ENCODE measurements at places on chromosomes 2 and 18.

- H3K36me3 ChIP-seq, result no peaks in the 10 kb centered on the region
- peaks cover 2% of the 10 kb centered on the region for H3K27me3 ChIP-seq
- no peak for DNase-seq
- H3K4me3 ChIP-seq, result no peak overlapping the region
These were observed 66.5 kb downstream of the CLHC1 start for GRCh38 chr2:55165626-55166025.

DNA sequence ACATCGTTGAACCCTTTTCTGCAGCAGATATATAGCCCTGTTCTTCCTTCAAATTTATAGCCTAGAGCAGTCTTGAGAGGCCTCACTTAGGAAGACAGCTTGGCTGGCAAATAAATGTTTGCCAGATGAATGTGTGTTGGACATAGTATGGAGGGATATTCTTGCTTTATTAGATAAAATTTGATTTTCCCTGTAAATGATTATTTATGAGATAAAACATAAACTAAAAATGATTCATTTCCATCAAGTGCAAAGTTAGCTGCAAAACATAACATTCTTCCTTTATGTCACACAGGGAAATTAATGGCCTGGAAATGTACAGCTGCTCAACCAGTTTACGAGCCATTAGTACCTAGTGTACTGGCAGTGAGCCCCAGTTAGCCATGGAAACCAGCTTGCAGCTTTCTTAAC is 82.5 kb downstream of the LIMS1 start:
- peaks cover 10% of the 10 kb centered on the region for H3K36me3 ChIP-seq
- peak overlapping the region; percentile 39 for H3K27ac ChIP-seq
- no peak for DNase-seq
- peaks cover 80% of the 10 kb centered on the region for H3K4me1 ChIP-seq

DNA sequence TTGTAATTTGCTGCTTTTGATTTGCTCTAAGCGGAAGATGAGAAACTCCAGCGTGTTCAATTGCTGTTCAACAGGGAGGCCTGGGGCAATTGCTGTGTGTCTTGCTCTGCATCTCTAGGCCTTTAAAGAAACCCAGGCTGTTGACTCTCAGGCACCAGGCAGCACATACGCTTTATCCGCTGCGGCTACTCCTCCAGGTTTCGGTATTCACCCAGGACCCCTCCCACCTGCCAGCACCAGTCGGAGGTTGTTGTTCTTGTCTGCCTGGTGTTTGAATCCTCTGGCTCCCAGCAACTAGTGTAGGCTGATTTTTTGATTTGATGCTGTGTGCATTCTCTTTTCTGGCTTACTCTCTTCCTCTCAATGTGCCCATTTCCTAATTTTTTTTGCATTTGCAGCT is 383.1 kb downstream of the TSN start:
- no peaks in the 10 kb centered on the region for H3K36me3 ChIP-seq
- H3K27me3 ChIP-seq, result no peaks in the 10 kb centered on the region
- no peaks in the 10 kb centered on the region for H3K4me1 ChIP-seq

DNA sequence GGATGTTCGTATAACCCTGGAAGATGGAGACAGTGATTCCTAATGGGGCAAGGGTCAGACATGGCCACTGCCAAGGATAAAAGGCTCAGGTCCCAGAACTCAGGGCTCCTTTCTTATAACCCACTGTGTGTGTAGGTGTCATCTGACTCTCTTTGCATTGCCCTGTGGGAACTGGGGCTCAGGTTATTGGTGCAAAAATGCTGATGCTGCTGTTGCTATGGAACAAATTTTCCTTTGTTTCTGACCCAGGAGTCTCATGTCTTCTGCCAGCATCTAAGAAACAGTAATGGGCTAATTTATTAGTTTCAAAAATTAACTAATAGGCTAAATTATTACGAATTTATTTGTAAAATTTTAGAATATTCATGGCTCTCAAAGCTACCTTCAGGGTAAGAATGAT is 24.3 kb upstream of the LDLRAD4 start:
- no peak overlapping the region for H3K27ac ChIP-seq
- no peak for DNase-seq
- peaks cover under 1% of the 10 kb centered on the region for H3K36me3 ChIP-seq
- no peaks in the 10 kb centered on the region for H3K4me1 ChIP-seq

DNA sequence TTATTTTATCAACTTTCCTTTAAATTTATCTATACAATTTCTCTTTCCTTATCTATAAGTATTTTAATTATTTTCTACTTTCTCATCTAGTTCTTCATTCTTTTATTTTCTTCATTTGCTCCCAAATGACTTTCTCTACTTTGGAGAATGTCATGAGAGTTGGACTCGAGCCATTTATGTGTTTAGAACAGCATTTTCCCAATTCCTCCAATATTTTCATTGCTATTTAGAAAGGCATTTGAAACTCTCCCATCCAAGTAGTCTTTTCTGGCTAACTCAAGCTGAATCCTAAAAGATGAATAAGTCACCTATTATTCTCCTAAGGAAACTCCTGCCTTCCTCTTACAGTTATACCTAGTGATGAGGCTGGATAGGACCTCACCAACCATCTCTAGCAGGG is 15.8 kb upstream of the FEZ2 start:
- H3K36me3 ChIP-seq, result no peaks in the 10 kb centered on the region
- DNase-seq, result no peak
- no peak overlapping the region for H3K4me3 ChIP-seq
- H3K4me1 ChIP-seq, result no peaks in the 10 kb centered on the region

- no peak overlapping the region for H3K27ac ChIP-seq
- no peaks in the 10 kb centered on the region for H3K27me3 ChIP-seq
- no peak for DNase-seq
- H3K4me1 ChIP-seq, result no peaks in the 10 kb centered on the region
- no peaks in the 10 kb centered on the region for H3K36me3 ChIP-seq
- no peak overlapping the region for H3K4me3 ChIP-seq
These were observed 171.8 kb downstream of the CDH2 start for GRCh38 chr18:28005164-28005563.

- H3K4me3 ChIP-seq, result no peak overlapping the region
- H3K36me3 ChIP-seq, result no peaks in the 10 kb centered on the region
- H3K27me3 ChIP-seq, result no peaks in the 10 kb centered on the region
- no peaks in the 10 kb centered on the region for H3K4me1 ChIP-seq
These were observed 629.6 kb upstream of the VRK2 start for GRCh38 chr2:57417007-57417406.

DNA sequence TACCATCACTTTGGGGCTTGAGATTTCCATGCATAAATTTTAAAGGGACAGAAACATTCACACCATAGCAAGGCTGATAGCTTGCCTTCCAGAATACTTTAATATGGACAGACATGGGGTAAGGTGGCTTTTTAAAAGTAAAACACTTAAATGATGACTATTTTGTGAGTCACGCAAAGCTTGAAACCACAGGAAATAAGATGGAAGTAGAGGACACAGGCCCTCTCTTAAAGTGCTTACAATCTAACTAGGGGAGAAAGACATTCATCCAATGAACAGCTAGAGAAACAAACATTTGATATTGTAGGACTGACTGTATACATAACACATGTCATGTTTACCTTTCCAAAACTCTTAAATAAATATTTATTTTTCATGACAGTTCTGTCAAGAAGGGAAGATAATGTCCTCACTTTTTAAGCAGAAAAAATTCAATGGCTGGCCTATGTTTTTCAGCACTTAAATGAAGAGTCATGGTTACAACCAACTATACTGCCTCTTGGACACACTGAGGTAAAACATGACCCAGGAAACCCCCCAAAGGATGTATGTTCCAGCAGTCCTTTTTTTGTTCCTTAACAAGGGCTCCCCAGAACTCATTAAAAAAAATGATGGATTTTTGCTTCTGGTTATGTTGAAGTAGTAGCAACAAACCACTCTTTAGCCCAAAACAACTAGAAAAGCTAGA is 120.0 kb upstream of the RBMS1 start:
- no peak overlapping the region for H3K4me3 ChIP-seq
- peaks cover 8% of the 10 kb centered on the region for H3K27me3 ChIP-seq
- H3K36me3 ChIP-seq, result no peaks in the 10 kb centered on the region
- DNase-seq, result no peak
- H3K27ac ChIP-seq, result no peak overlapping the region
- peaks cover 4% of the 10 kb centered on the region for H3K4me1 ChIP-seq
